ENCODE measurements at places on chromosomes 1 and 21.

DNA sequence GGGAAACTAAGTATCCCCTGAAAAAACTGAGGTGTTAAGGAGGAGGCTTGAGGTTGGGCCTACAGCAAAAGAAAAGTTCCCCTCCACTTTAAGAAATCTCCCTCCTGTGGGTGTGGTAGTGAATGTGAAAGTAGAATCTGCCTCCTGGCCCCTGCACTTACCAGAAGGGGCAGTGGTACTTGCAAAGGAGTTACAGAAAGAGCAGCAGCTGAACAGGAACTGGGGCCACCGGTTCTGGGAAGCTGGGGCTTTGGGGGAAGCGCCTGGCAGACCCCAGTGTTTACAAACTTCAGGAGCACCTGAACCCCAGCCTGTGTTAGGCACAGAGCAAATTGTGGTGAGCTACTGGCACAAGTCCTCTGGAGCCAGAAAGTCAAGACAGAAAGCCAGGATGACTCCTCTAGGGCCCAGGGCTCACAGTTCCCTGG is 250.2 kb upstream of the FGGY start:
- DNase-seq, result peak; percentile 59

DNA sequence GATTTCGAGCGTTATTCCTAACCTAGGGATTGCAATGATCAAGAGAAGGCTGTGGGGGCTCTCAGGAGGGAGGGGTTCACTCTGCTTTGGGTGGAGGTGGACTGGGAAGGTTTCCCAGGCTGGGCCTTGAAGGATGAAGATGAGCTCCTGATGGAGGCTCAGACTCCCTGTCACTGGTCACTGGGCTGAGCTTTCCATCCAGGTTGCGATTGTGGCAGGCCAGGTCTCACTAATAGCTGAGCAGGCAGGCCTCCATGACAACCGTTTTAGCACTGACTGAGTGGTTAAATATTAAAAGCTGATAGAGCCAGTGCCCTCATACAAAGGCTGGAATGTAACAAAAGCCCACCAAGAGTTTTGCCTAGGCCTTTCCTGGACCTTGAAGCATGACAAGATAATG is 36.2 kb upstream of the EFCAB14 start:
- DNase-seq, result no peak

- DNase-seq, result no peak
These were observed 180.4 kb downstream of the FOXD2 start for GRCh38 chr1:47618222-47618720.

GRCh38 chr1:175548774-175549173 is 194.6 kb downstream of the TNR start:
- DNase-seq, result no peak

DNA sequence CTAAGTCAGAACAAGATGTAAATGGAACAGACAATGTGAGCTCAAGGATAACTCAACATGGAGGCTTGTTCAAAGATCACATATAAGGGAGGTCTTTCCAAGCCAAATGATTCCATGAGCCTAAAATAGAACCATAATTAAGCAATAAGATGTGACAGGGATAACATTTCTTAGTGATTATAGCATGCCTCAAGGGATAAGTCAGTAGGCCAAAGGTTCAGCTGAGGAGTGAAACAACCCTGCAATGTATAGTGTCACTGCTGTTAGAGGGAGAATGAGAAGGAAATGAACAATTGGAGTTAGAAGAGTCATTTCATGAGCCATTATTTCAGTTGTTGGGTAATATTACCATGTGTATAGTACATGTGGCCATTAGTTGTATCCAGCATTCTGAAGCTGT is 25.0 kb downstream of the GORAB start:
- DNase-seq, result no peak

GRCh38 chr1:24111996-24112779 is at the start of gene MYOM3:
MYOM3 (minus strand) TSS chr1:24112135; CDS start chr1:24108636, 3,499 bp downstream.
- peak; percentile 53 for DNase-seq

DNA sequence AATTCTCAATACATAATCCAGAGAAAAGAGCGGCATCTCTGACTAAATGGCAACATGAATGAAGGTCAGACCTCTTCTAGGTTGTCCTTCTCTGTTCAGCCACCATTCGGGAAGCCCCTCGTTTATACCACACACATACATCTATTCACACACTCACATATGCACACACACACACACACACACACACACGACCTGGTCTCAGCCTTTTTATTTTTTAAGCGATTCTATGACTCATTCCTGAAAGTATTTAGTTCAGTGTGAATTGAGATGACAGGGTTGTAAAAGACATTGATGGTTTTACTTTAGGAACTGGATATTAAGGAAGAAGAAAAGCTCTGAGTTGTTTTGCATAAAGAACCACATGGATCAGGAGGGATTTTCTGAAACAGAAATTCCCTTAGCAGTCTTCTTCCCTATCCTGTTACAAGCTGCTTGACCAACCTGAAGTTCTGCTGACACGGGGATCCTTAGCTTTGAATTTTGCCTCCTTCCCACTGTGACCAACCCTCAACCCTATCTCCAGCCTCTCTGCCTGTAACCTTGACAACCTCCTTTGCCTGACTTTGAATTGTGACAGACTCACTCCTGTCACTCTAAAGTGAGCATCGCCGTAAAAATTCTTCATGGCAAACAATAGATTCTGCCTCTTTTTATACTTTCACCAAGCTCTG is 383.1 kb upstream of the ESRRG start:
- DNase-seq, result no peak

DNA sequence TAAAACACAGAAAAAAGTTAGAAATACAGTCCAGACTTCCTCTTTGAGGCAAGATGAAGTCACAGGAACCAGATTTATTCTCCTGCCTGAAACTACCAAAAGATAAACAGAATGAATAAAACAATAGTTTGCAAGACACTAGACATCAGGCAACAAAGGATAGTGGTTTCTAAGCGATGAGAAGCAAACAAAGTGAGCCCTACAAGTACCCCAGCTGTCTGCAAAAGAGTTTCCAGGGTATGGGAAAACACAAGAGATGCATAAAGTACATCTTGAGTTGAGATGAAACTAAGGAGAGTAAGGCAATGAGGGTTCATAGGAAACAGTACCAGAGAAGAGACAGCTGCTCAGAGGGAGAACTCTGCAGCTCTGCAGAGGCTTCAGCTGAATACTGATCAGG is 83.3 kb upstream of the COL24A1 start:
- no peak for DNase-seq

DNA sequence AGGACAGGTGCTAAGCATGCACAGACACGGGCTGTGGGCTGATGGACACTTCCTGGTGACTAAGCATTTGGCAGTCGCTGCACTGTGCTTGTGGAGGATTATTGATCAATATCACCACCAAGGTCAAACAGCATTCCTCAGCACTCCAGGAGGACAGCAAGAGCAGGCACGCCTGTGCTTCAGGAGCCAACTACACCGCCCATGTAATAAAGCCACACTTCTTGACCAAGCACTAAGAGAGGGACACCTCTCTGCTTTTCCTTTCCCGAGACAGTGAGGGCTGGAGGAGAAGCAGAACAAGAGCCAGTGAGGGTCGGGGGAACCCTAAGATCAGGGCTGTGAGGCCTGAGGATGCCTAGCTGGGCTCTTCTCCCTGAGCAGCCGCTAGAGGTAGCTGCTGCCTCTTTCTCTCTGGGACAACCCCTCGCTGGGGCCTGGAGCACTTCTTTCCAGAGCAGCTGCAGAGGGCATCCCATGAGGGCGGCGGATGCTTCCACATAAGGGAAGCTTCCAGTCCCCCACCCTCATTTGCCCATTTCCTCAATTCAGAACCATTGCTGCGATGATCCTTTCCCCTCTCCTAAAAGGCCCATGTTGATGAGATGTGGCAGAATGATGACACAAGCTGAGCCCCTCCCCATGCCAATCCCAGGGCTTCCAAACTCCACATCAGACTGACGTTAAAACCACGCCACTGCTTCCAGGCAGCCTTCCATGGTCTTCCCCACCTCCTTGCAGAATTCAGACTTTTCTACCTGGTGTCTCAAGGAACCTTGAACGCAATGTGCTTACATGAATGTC is 19.1 kb downstream of the RAB7B start:
- peak; percentile 36 for DNase-seq

- no peak for DNase-seq
These were observed 812 bp downstream of the NBPF1 start for GRCh38 chr1:16612332-16613172.

DNA sequence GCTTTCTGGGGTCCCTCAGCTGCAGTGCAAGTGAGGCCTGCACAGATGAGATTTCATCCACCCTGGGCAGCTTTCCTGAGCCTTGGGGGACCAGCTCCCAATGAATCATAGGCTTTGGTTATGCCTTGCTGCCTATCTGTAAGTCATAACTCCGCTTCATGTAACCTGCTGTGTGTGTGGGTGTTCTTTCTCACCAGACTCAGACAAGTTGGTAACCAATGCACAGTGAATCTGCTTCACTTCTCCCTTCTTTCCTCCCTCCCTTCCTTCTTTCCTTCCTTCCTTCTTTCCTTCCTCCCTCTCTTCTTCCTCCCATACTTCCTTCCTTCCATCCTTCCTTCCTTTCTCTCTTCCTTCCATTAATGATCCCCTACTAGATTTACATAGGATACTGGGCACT is 34.4 kb upstream of the PSMB2 start:
- DNase-seq, result no peak

- DNase-seq, result no peak
These were observed 172.1 kb downstream of the ROR1 start for GRCh38 chr1:63945943-63946342.

DNA sequence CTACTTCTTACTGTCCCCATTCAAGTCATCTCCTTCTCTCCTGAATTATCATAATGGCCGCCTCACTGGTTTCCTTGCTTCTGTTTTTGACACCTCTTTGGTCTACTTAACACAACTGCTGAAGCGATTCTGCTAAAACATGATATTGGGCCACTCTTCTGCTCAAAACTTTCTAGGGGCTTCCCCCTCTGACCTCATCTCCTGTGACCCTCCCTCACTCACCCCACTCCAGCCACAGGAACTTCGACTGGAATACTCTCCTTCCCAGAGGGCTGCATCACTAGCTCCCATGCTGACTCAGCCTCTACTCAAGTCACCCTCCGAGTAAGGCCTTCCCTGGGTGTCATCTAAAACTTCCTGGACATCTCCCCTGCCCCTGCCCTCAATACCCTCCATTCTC is 35.7 kb downstream of the NRIP1 start:
- no peak for DNase-seq

DNA sequence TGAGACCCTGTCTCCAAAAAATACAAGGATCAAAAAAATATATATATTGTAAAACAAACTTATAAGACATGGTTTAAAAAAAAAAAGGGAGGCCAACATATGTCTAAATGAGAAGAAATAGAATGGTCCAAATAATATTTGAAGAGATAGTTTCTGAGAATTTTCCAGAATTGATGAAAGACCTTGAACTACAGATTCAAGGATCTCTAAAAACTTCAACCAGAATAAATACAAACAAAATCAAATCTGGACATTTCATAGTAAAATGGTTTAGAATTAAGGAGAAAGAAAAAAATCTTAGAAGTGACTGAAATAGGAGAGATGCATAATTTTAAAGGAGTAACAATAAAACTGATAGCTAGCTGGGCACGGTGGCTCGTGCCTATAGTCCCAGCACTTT is 45.5 kb upstream of the RCOR3 start:
- no peak for DNase-seq

GRCh38 chr1:67880056-67880601 is 46.9 kb upstream of the GNG12 start:
- no peak for DNase-seq

- DNase-seq, result no peak
These were observed 168.0 kb downstream of the CACNA1E start for GRCh38 chr1:181651276-181651675.

- peak; percentile 66 for DNase-seq
These were observed 42.9 kb upstream of the CD53 start for GRCh38 chr1:110829955-110830553.

DNA sequence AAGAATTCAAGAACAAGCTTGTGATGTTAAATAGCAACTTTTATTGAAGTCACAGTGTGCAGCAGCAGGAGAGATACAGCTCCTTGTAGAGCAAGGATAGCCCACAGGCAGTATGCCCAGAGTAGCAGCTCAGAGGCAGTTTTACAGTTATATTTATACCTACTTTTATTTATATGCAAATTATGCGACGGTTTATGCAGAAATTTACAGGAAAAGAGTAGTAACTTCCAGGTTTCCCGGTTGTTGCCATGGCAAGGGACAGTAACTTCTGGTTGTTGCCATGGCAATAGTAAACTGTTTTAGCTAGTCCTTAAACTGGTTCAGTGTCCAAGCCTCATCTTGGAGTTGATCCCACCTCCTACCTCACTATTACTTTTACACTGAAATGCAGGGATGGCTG is 344.6 kb upstream of the LYPLAL1 start:
- DNase-seq, result no peak

DNA sequence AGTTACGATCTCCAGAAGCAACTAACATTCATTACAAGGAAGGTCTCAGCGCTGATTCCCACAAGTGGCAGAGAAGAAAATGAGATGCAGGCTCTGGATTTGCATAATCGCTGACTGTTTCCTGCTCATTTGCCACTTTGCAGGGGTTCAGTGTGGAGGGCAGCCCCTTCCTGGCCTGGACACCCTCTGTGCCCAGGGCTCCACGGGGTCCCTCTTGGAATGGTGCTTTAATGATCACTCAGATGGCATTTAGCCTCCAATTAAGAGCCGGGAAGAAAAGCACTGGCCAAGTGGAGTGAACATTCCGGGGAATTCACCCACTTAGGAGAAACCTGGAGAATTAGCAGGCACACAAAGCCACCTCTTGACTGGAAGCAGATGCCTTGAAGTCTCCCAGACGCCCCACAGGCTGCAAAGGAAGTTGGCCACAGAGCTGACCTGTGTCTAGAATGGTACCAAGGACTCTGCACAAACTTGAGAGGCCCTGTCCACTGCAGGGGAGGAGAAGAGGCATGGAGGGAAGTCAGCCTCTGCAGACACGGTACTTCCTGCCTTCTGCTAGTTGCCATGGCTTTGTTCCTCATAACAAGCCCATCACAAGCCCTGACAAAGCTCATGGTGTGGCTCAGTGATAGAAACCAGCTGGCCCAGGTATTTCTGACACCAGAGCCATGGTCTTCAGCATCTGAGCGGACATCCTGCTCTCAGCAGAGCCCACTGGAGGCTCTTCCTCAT is 157.2 kb downstream of the KAZN start:
- no peak for DNase-seq

GRCh38 chr1:60044881-60045280 is 28.7 kb downstream of the C1orf87 start:
- DNase-seq, result no peak

GRCh38 chr1:951364-951763 is 7.7 kb downstream of the NOC2L start:
- no peak for DNase-seq

DNA sequence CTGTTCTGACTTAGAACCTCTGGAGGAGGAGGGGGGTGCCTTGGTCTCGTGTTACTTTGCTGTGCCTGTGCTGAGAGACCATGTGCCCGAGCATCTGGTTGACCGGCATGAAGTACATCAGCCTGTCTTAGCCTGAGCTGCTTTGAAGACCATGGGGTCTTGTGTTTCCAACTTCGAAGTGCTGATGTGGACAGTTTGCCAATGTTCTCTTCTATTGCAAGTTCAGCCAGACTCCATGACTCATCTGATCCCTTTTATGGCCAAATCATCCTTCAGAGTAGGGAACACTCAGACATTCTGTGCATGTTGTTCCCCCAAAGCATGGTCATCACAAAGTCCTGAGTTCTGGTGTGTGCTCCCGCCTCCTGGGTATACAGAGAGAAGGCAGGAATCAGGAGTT is 6.0 kb upstream of the PLA2G2C start:
- no peak for DNase-seq

Data from CD4-positive, alpha-beta T cell treated with Interleukin-1 beta for 1 hour (primary cell).